DMS79 treated with DMSO at 0.1 percent for 48 hours (cell line): ENCODE measurements at places on chromosomes 11 and 22.

GRCh38 chr11:15697437-15698236 is 582.9 kb downstream of the INSC start:
- DNase-seq = no peak

DNA sequence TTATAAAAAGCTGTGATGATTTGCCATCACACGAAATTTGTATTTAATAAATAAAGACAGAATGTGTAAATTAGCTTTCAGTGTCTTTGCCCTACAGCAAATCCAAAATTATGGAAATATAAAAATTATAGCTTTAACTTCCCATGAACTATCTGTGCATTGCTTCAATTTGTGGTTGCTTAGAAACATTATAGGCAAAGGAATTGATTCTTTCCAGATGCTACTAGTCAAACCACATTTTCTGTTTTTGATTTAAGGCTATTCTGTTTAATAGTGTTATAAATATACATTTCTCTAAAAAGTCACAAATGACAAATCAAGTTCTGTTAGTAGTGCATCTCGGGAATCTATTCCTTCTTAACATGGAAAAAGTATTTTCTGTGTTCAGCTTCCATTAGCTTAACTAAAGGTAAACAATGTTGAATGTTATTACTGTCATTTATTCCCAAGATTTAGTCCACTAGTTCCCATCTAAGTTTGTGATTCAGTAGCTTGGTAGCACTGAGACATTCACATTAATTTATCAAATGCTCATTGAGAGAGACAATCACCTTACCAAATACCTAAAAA is 1086.3 kb upstream of the CCDC90B start:
- no peak for DNase-seq

GRCh38 chr11:76806131-76806530 is 23.0 kb downstream of the TSKU start:
- no peak for DNase-seq

DNA sequence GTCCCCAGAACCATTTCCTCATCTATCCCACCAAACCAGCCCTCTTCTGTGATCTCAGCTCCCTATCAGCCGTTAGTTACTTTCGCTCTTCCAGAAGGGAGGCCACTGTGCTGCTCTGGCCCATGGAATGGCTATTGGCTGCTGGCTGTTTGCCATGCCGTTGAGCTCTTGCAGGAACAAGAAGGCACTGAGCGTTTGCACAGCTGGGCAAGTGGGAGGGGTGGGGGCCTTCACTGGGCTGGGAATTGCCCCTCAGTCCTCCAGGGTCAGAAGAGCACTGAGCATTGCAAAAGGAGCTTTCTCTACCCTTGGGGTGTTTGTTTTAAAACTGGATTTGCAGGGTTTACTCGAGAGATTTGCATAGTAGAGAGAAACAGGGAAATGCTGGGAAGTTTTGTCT is 129.0 kb upstream of the PARVA start:
- peak; percentile 96 for DNase-seq
